ENCODE measurements at places on chromosomes 3 and 15. TPM values are rescaled to one million over a fixed set of nuclear protein-coding genes. Genes with fewer than 3 reads are reported as not detected.

GRCh38 chr15:25189551-25189950 lies 234.8 kb downstream of the SNRPN start:
- DNase-seq: no peak

GRCh38 chr15:70845602-70846360 lies 8.2 kb downstream of the LARP6 start:
- DNase-seq: no peak

Gene GRIP2
- 0.51 TPM for total RNA-seq

Gene TEX9
- total RNA-seq: 9.3 TPM

Gene LMAN1L
- not detected for total RNA-seq
